ENCODE measurements at places on chromosomes 6 and 20. TPM values are rescaled to one million over a fixed set of nuclear protein-coding genes. Genes with fewer than 3 reads are reported as not detected.

Gene VSTM2L
- total RNA-seq = 39.6 TPM

Gene NRSN1
- total RNA-seq = 27.9 TPM

Gene LY6G6C
- total RNA-seq = 0.31 TPM

Gene CALHM4
- total RNA-seq = not detected

Gene VIP
- total RNA-seq = 4.8 TPM

Gene MDFI
- 11.7 TPM for total RNA-seq

Gene NKAPL
- 4.1 TPM for total RNA-seq

Gene EPPIN
- total RNA-seq = not detected

Gene OPRL1
- total RNA-seq = 14.3 TPM

Gene OR2B6
- total RNA-seq = not detected

Gene KCNK5
- 0.16 TPM for total RNA-seq

Gene SLC17A9
- total RNA-seq = 0.16 TPM

Gene TRIM10
- 0.31 TPM for total RNA-seq

Gene ZBTB46
- total RNA-seq = 21.5 TPM

Gene DYNLRB1
- total RNA-seq = 33.5 TPM

Gene KHDC1L
- total RNA-seq = 0.78 TPM

Gene RIPOR2
- total RNA-seq = 17.8 TPM

Gene MEI4
- 0.47 TPM for total RNA-seq

Gene SLC12A5
- 19.2 TPM for total RNA-seq

All from occipital lobe (tissue), 3 donors.